ENCODE measurements at places on chromosomes 3 and 15.

DNA sequence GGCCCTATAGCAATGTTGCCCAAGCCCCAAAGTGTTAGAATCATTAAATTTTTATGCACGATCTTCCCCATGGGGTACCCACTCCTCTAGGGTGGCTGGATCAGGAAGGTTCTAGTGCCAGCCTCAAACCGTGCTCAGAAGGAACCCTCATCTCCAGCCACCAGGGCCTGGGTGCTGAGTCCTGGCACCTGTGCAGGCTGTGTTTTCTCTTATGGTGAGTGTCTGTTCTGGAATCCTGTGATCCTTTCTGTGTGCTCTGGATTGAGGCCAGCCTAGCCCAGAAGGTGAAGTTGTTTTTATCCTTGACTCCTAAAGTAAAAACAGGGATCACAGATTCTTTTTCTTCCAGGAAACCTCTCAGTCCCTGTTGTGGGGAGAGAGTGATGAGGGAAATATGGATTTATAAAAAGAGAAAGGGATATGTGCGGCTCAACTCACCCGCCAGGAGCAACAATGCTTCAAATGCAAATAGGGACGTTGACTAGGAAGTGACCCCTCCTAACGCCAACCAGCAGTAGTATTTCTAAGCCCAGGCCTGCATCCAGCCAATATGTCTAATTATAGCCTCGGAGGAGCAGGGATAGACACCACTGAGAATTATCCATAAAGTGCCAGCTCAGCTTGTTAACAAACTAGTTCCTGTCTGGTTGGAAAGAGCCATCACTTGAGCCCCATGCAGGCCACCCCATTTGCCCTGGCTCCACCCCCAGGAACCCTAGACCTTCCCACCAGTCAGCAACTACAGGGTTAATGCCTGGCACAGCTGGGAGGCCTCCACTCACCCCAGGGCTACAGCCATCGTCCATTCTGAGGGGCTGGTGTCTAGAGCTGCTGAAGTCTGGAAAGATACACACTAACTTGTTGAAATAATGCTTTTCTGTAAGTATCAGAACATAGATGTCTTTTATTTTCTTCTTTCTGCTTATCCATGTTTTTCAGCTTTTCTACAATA lies 513.5 kb upstream of the PROK2 start:
- no peak for DNase-seq

- no peak for DNase-seq
Measured at GRCh38 chr3:12336099-12336498, 47.2 kb downstream of the PPARG start.

DNA sequence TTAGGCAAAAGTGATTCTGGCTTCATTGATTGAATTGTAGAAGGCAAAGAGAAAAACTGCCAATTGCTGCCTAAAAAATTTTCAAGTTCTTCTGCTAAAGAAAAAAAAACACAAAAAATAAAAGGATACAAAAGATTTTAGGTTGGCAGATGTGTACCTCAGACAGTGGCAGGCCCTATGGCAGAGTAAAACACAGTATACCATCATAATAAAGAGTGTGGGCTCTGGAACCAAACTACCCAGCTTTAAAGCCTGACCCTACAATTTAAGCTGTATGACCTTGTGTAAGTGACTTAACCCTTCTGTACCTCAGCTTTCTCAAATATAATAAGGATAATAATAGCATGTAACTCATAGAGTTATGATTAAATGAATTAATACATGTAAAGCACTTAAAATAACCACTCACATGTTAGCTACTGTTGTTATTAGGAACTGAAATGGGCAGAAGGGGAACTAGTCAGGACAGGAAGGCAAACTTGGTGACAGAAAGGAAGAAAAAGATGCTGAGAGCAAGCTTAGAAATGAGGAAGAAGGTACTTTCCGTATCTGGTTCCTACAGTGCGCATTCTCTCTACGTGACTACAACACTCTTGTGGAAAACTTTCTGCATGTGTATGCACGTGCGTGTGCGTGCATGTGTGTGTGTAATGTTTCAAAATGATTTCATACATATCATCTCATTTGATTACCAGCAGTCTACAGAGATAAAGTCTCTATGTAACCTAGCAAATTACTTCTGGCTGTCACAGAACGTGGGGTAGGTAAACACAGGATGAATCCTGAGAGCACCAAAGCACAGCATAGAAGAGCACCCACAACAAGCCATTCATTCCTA lies 13.6 kb upstream of the GATM start:
- no peak for DNase-seq

GRCh38 chr3:14846226-14846880 lies 27.6 kb downstream of the FGD5 start:
- no peak for DNase-seq

GRCh38 chr3:33982269-33982798 lies 183.9 kb downstream of the PDCD6IP start:
- no peak for DNase-seq

- DNase-seq: no peak
Measured at GRCh38 chr3:178342111-178342510, 194.1 kb upstream of the KCNMB2 start.

GRCh38 chr15:98342911-98343310 lies 305.4 kb upstream of the IGF1R start:
- DNase-seq: no peak

DNA sequence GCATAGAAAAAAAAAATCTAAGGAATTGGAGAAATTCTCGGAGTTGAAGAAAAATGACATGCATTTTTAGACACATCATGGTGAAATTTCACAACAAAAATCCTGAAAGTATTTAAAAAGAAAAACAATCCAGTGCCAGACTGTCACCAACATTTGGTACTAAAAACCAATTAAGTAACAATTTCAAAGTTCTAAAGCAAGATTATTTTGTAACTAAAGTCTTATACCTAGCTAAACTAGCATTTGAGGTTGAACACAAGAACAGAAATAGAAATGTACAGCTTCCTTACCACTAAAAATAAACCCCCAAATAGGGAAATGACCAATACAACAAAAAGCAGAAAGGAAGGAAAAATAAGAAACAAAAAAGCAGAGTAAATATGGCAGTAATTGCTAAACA lies 11.9 kb downstream of the TOMM70 start:
- no peak for DNase-seq

- DNase-seq: no peak
Measured at GRCh38 chr15:31247404-31247803, 79.2 kb upstream of the KLF13 start.

DNA sequence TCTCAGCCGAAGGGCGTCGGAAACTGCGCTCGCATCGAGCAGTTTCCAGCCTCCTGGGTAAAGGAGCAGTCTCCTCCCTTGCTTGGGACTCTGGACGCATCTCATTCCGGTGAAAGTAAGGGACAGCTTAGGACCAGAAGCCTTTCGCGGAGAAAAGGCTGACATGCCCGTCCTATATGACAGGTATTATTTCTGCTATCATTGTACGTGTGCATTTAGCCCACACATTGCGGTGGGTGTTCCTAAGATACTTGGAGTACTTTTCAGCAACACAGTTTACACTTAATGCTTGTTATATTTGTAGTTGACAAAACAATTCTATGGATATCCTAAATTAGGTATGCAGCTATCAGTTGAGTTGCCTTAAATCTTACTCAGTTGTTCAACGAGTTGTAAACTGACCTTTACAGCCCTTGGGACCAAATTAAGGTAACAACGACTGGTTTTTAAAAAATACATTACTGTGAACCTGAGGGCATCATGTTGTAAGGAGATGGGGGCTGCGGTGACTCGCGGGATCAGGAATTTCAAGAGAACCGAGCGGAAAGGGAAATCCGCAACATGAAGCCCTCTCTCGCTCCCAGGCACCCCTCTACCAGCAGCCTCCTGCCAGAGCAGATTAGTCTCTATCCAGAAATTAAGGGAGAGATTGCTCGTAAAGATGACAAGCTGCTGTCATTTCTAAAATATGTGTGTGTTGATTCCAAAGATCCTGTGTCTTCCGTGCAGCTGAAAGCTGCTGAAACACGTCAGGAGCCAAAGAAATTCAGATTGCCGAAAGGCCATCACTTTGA lies 632 bp upstream of the COPS2 start:
- DNase-seq: no peak

- no peak for DNase-seq
Measured at GRCh38 chr3:183151086-183151485, 11.4 kb downstream of the LAMP3 start.

DNA sequence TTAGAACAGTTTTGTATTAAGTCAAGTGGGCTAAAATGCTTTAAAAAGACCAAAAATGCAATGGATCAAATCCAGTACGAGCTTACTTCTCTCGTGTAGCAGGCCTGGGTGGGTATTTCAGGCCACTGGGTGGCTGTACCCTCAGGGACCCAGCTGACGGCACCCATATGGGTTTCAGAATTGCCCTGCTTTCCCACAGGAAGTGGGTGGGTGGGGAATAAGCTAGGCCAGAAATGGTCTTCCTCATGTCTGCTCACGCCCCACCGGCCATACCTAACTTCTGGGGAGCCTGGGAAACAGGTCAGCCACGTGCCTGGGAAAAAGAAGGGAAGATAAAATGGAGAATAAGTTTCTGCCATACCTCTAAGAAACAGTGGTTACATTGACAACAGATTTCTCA lies 20.3 kb downstream of the GPR160 start:
- DNase-seq: no peak

- no peak for DNase-seq
Measured at GRCh38 chr15:74128785-74129585, 1.4 kb upstream of the ISLR2 start.

- no peak for DNase-seq
Measured at GRCh38 chr15:64749167-64749566, 26.2 kb downstream of the RBPMS2 start.

- DNase-seq: no peak
Measured at GRCh38 chr3:126523745-126524428, at the start of gene CHST13. Gene CHST13 (plus strand): TSS chr3:126524155. CDS start chr3:126524333, 178 bp downstream.

GRCh38 chr3:56368846-56369245 lies 99.4 kb downstream of the ERC2 start:
- no peak for DNase-seq

DNA sequence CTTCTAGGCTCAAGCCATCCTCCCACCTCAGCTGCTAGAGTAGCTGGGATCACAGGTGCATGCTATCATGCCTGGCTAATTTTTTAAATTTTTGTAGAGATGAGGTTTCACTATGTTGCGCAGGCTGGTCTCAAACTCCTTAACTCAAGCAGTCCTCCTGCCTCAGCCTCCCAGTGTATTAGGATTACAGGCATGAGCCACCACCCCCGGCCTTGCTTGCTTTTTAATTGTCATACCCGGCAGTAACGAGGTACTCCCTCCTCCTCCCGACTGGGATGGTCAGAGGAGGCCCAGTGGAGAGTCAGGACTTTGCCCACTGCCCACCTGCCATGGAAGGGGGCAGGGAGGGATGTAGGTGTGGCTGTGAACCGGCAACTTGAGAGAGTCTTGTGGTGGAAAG lies 4.5 kb downstream of the NOX5 start:
- no peak for DNase-seq

All from stimulated activated CD4-positive, alpha-beta T cell treated with anti-CD3 and anti-CD28 coated beads, Interleukin-4, amount 100 ng/mL, for 4 hours (primary cell).